ENCODE measurements at places on chromosomes 7 and 10. TPM values are rescaled to one million over a fixed set of nuclear protein-coding genes. Genes with fewer than 3 reads are reported as not detected.

PCLO gene
- total RNA-seq, result 8.3 TPM

CYP3A7 gene
- total RNA-seq, result 0.71 TPM

PHKG1 gene
- total RNA-seq, result 1.8 TPM

HMX2 gene
- total RNA-seq, result not detected

PPP1R17 gene
- not detected for total RNA-seq

ABCB1 gene
- total RNA-seq, result 3.2 TPM

ARHGAP22 gene
- total RNA-seq, result 4.9 TPM

ELN gene
- 149 TPM for total RNA-seq

- no peaks in the 10 kb centered on the region for H3K36me3 ChIP-seq
- no peaks in the 10 kb centered on the region for H3K27me3 ChIP-seq
- no peaks in the 10 kb centered on the region for H3K4me1 ChIP-seq
- no peak overlapping the region for H3K4me3 ChIP-seq
- H3K27ac ChIP-seq, result no peak overlapping the region
Observed at GRCh38 chr7:79927116-79927515, 207.5 kb upstream of the GNAI1 start.

- DNase-seq, result no peak
- no peak overlapping the region for H3K27ac ChIP-seq
- H3K27me3 ChIP-seq, result peaks cover 28% of the 10 kb centered on the region
- H3K4me3 ChIP-seq, result no peak overlapping the region
Observed at GRCh38 chr10:49387071-49387470, 8.8 kb downstream of the DRGX start.

- no peak for DNase-seq
- no peaks in the 10 kb centered on the region for H3K4me1 ChIP-seq
- peaks cover 14% of the 10 kb centered on the region for H3K36me3 ChIP-seq
- no peaks in the 10 kb centered on the region for H3K27me3 ChIP-seq
Observed at GRCh38 chr7:127708201-127708600, 56.2 kb downstream of the SND1 start.

DNA sequence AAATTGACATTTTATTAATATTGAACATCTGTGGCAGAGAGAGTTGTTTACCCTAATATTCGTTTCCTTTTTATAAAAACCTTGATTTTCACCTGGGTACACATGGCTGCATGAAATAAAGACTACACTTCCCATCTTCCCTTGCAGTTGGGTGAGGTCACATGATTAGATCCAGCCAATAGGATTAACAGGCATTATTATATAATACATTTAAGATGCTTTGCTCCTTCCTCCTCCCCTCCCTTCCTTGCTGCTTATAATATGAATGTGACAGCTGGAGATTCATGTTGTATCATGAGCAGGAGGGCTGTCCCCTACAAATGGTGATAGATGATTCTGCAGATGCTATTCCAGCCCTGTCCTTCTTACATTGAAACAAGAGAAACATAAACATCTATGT, 146.6 kb downstream of the SH2D4B start:
- H3K4me1 ChIP-seq, result no peaks in the 10 kb centered on the region
- H3K36me3 ChIP-seq, result no peaks in the 10 kb centered on the region
- H3K4me3 ChIP-seq, result no peak overlapping the region

DNA sequence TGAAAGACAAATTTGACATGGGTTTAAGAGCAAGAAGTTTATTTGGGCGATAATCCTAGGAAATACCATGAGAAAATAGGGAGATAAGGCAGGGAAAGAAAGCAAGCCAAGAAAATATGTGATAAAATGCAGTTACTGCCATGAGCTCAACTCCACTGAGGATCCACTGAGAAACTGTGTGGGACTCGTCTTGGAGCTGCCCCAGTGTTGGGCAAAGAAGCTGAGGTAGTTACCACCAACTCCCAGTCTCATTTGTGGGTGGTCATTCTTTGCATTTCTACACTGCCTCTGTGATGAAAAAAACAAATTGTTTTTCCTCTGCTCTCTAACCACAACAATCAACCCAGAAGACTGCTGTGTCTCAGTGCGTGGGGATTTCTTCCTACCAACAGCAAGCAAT, 498.2 kb downstream of the PLXDC2 start:
- H3K27me3 ChIP-seq, result no peaks in the 10 kb centered on the region
- H3K4me3 ChIP-seq, result no peak overlapping the region
- no peak overlapping the region for H3K27ac ChIP-seq
- no peaks in the 10 kb centered on the region for H3K4me1 ChIP-seq
- H3K36me3 ChIP-seq, result no peaks in the 10 kb centered on the region

GRCh38 chr7:84085147-84085546, 109.4 kb downstream of the SEMA3A start:
- no peaks in the 10 kb centered on the region for H3K27me3 ChIP-seq
- no peaks in the 10 kb centered on the region for H3K36me3 ChIP-seq
- H3K27ac ChIP-seq, result no peak overlapping the region
- H3K4me1 ChIP-seq, result no peaks in the 10 kb centered on the region
- H3K4me3 ChIP-seq, result no peak overlapping the region
- DNase-seq, result no peak

- H3K27ac ChIP-seq, result no peak overlapping the region
- H3K36me3 ChIP-seq, result no peaks in the 10 kb centered on the region
- no peak overlapping the region for H3K4me3 ChIP-seq
- H3K4me1 ChIP-seq, result peaks cover 8% of the 10 kb centered on the region
- no peaks in the 10 kb centered on the region for H3K27me3 ChIP-seq
Observed at GRCh38 chr7:135913404-135913803, 63.8 kb downstream of the MTPN start.

- peak overlapping the region; percentile 17 for H3K27ac ChIP-seq
- peaks cover 23% of the 10 kb centered on the region for H3K4me1 ChIP-seq
- no peaks in the 10 kb centered on the region for H3K27me3 ChIP-seq
- H3K36me3 ChIP-seq, result no peaks in the 10 kb centered on the region
Observed at GRCh38 chr10:124339119-124340032, 79.3 kb downstream of the OAT start.

DNA sequence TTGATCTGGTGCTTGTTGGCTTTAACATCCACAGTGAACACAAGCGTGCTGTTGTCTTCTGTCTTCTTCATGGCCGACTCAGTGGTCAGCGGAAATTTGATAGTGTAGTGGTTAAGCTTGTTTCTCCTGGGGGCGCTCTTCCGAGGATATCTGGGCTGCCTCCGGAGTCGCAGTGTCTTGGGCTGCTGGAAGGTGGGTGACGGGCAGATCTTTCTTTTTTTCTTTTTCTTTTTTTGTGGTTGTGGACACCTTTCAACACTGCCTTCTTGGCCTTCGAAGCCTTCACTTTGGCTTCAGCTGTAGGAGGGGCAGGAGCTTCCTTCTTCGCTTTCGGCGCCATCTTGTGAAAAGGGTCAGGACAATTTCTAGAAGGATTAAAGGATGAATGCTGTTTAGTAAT, 23.8 kb upstream of the RPA3 start:
- H3K36me3 ChIP-seq, result no peaks in the 10 kb centered on the region
- no peaks in the 10 kb centered on the region for H3K4me1 ChIP-seq
- no peak overlapping the region for H3K4me3 ChIP-seq
- H3K27me3 ChIP-seq, result no peaks in the 10 kb centered on the region
- no peak overlapping the region for H3K27ac ChIP-seq

DNA sequence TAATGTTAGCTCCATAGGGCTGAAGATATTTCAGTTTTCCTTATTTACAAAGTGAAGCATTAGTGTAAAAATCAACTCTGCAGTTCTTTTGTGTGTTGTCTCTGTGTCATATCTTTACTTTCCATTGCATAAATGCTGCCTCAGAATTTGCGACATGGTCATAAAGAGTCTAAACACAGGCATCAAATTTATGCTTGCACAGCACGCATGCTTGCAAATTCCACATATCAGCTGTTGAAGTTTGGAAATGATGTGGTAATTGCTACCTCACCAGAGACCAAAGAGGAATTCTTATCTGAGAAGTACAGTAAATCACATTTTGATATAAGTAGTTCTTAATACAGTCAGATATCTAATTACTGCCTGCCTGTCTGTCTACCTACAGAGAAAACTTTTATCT, 348.2 kb upstream of the GRM3 start:
- H3K4me1 ChIP-seq, result no peaks in the 10 kb centered on the region
- no peak overlapping the region for H3K4me3 ChIP-seq
- H3K36me3 ChIP-seq, result no peaks in the 10 kb centered on the region
- H3K27me3 ChIP-seq, result no peaks in the 10 kb centered on the region
- H3K27ac ChIP-seq, result no peak overlapping the region

DNA sequence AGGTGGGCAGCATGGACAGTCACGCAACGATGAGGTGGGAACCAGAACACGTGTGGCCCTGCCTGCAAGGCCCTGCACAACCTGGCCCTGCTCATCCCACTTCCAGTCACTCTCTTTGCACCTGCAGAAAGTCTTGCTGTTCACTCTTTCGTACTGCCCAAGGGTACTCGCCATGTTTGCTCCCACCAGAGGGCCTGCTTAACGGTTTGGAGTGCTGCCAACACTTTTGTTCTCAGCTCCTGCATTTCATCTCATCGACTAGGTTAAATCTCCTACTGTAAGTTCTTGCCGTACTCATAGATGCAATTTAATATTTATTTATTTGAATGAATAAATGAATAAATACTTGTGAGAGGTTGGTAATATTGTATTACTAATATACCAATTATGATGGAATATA, 315.3 kb downstream of the SDK1 start:
- H3K4me1 ChIP-seq, result no peaks in the 10 kb centered on the region
- no peaks in the 10 kb centered on the region for H3K27me3 ChIP-seq
- DNase-seq, result peak; percentile 34

- no peaks in the 10 kb centered on the region for H3K27me3 ChIP-seq
- H3K36me3 ChIP-seq, result peaks cover 12% of the 10 kb centered on the region
- peaks cover 26% of the 10 kb centered on the region for H3K4me1 ChIP-seq
- peak; percentile 53 for DNase-seq
- H3K27ac ChIP-seq, result no peak overlapping the region
- H3K4me3 ChIP-seq, result no peak overlapping the region
Observed at GRCh38 chr10:87531908-87532622, 27.4 kb downstream of the MINPP1 start.

- H3K27me3 ChIP-seq, result no peaks in the 10 kb centered on the region
- no peaks in the 10 kb centered on the region for H3K4me1 ChIP-seq
- DNase-seq, result peak; percentile 58
- no peak overlapping the region for H3K4me3 ChIP-seq
Observed at GRCh38 chr7:47095946-47096345, 486.0 kb downstream of the TNS3 start.

All from lung (tissue), 17 donors.